Substantia nigra (tissue), 51 donors: ENCODE measurements at places on chromosomes 5 and 9.

- DNase-seq, result no peak
Observed at GRCh38 chr5:154228696-154229095, 38.2 kb downstream of the GALNT10 start.

DNA sequence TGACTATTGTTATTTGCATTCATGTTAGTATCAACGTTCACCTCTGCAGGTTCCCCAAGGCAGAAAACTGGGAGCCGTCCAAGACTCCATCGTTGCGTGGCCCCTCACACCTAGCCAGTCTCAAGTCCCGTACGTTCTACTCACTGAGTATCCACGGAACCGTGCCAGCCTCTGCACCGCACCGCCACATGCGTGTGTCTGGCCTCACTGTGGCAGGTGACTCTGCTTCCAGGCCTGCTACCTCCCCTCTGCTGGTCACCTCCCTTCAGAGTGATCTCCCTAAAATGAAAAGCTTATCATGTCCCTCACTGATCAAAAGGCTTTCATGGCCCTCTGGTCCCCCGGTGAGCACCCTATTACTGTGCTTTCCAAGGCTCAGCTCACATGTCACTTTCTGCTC lies 108.1 kb downstream of the GABBR2 start:
- no peak for DNase-seq

DNA sequence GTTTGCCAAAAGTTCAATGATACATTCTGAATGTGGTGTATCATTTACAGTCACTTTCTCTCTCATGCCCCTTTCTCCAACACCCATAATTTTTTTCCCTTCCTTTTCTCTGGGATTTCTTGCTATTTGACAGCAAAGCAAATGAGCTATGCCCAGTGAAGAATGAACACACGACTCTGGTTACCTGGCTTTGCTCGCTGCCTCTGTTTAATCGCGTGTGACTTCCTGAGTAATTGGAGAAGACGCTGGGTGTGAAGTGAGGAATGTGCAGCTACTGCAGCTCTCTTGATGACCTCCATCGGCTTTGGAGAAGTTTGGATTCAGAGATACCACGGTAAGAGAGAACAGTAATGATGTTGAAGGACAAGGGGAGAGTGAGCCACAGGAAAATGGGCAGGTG lies 651.8 kb downstream of the KIF4B start:
- DNase-seq, result no peak

- no peak for DNase-seq
Observed at GRCh38 chr9:127428348-127428747, 4.2 kb downstream of the ZNF79 start.

DNA sequence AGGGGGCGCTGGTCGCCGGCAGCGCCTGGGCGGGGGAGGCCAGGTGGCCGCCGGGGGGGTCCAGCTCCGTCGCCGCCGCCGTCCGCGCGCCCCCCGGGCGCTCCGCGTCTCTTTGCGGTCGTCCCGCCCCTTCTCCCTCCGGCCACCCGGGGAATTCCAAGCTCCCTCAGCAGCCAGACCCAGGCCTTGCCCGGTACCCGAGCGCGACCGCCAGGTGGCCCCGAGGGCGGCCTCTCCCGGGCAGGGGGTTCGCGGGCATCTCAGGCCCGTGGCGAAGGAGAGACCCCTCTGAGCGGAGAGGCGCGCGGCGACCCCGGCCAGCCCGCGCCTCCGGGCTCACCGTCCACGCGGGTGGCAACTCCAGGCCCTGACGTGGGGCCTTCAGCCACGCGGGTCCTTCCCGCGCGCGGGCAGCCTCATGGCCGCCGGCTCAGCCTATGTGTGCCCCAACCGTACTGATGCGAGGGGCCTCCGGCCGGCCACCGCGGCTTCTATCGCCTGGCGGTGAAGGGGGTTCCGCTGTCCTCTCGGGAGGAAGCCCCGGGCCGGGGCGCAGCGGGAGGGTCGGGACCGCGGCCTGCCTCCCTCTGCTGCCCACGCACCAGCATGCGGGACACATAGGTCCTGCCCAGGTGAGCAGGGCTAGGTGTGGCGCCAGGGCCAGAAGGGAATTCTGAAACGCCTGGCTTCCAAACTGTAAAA lies 529 bp upstream of the NRARP start:
- no peak for DNase-seq

- no peak for DNase-seq
Observed at GRCh38 chr9:131174681-131175239, 49.4 kb downstream of the NUP214 start.

DNA sequence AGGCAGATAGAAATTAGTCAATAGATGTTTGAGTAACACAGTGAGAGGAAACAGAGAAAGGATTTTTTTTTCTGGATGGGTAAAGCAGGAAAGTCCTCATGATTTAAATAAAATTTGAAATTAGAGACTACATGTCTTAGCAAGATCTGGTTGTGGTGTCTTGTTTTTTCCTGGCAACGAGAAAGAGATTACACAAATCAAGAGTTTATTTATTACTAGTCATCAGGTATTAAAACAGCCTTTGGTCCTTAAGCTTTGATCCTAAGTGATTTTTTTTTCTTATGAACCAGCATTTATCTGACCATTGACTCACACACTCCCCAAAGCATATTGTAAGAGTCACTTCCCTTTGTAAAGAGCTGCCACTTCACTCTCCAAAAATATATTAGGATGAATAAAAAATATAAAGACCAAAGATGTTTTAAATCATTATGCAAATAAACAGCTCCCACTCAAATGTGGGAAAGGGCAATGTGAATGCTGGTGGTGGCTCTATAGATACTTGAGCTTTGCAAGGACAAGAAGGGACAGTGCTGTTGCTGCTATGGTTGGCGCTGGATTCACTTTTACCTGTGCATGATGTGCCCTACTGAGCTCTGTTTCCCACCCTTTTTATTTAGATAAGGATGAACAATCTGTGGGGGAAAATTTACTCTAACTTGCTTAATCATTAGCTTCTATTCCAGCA lies 1726.5 kb downstream of the MAT2B start:
- DNase-seq, result no peak

DNA sequence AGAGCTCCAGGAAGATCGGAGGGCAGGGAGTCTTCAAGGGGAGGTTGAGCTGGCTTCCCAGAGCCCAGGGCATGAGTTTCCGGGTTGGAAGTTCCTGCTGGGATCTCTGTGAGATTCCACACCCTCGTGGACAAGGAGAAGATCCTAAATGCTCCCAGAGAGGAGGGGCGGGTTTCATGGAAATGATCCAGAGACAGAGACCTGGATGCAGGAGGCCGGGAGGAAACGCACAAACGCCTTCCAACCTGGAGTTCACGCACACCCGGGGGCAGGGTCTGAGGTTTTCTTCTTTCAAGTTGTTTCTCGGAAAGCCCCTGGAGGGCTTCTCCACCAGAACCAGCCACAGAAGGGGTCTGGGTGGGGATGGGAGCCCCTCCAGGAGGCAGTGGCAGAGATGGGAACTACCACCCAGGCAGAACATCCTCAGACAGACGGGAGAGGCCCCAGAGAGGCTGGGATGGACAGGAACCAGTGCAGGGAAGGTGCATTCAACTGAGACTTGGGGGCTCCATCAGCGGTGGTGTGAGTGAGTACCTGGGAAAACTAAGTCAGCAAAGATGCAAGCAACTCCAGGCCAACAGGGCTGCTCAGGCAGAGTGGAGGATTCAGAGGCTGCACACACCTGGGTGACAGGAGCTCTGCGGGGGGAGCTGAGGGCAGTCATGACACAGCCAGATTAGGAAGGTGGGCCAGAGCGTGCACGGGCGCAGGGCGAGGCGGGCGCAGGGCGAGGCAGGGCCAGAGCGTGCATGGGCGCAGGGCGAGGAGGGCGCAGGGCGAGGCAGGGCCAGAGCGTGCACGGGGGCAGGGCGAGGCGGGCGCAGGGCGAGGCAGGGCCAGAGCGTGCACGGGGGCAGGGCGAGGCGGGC lies 52.1 kb upstream of the EXOC3 start:
- DNase-seq, result no peak

- DNase-seq, result no peak
Observed at GRCh38 chr9:30348904-30349303, 2035.5 kb upstream of the ACO1 start.

GRCh38 chr5:175554296-175554695 lies 75.9 kb downstream of the SFXN1 start:
- DNase-seq, result no peak

GRCh38 chr5:112684737-112685136 lies 52.9 kb upstream of the APC start:
- no peak for DNase-seq

- no peak for DNase-seq
Observed at GRCh38 chr5:23330726-23331125, 176.7 kb upstream of the PRDM9 start.
